ENCODE measurements at places on chromosomes 7 and 10.
A peak's percentile ranks its signal among the peaks of the same experiment; 100 is the strongest.

- no peak for DNase-seq
Measured at GRCh38 chr7:3408814-3409595, 108.0 kb downstream of the SDK1 start.

- DNase-seq: no peak
Measured at GRCh38 chr7:106074257-106074656, 37.9 kb downstream of the SYPL1 start.

GRCh38 chr10:72096115-72097000, 8.0 kb upstream of the SPOCK2 start:
- DNase-seq: no peak

DNA sequence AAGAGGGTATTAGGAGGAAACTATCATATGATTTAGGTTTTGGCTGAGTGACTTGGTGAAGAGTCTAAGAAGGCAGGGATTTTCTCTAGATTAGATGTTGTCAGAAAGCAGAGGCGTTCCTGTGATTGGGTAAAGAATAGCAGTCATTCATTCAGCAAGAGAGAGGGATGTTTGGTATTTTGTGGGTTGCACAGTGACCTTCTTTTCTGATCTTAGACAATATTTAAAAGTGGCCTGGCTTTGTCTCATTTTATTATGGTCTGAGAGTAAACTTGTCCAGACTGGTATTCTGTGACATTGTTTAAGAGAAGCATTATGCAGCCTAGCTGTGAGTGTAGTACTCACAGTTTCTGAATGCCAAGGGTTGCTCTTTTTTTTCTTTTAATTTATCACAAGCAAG, 18.5 kb downstream of the HYAL4 start:
- DNase-seq: no peak

DNA sequence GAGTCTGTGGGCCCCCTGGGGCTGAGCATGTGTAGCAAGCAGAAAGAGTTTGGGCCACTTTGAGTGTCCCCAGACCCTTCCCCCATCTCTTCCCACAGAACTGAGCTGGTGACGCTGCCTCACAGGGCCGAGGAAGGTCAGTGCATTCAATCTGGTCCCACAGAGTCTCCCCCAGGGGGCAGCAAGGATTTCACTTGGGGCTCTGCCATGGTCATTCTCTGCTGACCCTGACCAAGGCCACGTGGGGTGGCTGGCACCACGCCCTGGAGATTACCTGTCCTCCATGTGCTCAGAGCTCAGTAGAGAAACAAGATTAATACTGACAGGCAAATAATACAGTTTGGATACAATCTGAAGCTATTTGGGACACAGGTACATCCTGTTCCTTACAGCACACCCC, 30.2 kb downstream of the ADRA2A start:
- no peak for DNase-seq

DNA sequence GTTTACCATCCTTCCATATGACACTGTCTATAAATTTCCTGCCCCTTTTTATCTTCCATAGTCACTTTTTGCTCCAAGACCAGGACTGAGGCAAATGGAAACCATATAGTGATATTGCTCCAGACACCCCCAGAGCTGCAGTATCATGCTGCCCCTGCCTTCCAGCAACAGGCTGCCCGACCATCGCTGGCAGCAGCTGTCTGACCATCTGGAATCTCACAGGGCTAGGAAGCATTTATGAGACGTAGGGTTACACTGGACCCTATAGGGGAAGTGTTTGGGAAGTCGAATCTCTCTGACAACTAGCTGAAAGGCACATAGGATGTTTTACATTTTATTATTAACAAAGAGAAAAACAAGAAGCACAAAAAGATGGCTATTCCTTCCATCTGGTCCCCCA, 19.4 kb downstream of the ENO4 start:
- peak; percentile 48 for DNase-seq

- no peak for DNase-seq
Measured at GRCh38 chr7:151018421-151019129, 5.7 kb downstream of the ATG9B start.

GRCh38 chr10:116796469-116796868, 52.8 kb upstream of the ENO4 start:
- no peak for DNase-seq

DNA sequence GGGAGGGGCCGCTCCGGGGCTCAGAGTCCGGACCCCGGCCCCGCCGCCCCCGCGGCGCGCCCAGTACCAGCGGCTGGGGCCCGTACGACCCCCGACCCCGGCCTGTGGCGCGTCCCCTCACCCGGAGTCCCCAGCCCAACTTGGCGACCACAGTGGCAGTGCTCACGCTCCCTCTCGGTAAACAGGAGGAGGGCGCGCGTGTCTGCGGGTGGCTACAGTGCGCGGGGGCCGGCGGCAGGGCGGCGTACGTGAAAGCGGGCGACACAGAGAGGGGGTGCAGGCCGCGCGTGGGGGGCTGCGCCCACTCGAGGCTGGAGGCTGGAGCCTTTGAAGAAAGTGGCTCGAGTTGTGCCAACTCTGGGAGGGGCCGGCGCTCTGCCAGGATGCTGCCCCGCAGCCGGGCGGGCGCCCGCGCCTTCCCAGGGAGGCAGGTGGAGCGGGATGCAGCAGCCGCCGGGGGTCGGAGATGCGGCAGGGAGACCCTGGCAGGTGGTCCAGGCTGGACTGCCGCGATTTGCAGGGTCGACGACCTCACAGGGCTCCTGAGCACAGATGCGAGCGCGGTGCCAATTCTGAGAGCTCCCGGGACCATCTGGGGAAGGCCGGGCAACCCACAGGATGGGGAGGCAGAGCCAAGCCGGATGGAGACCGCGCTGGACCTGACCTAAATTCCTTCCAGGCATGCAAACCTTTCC, 655 bp downstream of the PTPRE start:
- no peak for DNase-seq

DNA sequence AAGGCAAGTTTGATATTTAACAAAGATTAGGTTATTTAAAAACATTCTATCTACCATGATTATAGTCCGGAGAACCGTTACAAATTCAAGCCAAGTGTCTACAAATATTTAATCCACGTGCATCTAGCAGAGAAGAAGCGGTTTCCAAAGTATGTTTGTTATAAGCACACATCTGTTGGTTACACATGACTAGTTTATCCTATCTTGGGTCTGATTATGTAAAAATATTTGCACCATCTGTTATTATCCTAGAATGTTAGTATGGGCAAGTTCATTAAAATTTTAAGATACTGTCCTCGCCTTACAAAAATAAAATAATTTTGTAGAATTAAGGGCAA, 289.2 kb upstream of the VSTM2A start:
- no peak for DNase-seq

- no peak for DNase-seq
Measured at GRCh38 chr10:33016988-33017387, 59.0 kb upstream of the ITGB1 start.

GRCh38 chr7:86448856-86449255, 194.9 kb upstream of the GRM3 start:
- DNase-seq: no peak

GRCh38 chr7:134767520-134768168, 11.8 kb upstream of the CALD1 start:
- no peak for DNase-seq

GRCh38 chr7:76074972-76075370, 27.1 kb downstream of the MDH2 start:
- no peak for DNase-seq

GRCh38 chr7:44240983-44241510, 40.3 kb downstream of the YKT6 start:
- DNase-seq: peak; percentile 62

DNA sequence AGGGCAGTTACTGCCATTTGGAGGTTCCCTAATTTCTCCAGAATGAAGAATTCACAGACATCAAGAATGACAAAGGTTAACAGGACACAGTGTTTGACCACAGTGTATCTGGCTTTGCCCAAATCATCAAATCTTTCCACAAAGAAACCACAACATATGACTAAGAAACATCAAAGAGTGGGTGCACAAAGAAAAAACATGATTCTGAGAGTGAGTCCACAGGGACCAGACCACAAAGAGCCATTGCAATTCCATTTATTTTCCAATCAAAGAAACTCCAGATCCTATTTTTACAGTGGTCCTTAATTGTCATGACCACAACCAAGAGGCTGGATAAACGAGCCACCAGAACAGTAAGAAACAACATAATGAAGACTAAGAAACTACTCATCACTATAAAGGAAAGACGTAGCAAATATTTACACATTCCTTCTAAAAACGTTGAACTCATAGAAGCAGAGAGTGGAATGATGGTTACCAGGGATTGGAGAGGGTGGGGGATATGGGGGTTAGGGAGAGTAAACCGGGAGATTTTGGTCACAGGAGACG, 286.5 kb downstream of the DOCK4 start:
- no peak for DNase-seq

GRCh38 chr7:148753224-148753623, 54.5 kb downstream of the CUL1 start:
- DNase-seq: no peak

- DNase-seq: no peak
Measured at GRCh38 chr10:34141032-34141680, 673.9 kb downstream of the PARD3 start.

GRCh38 chr10:102113956-102114857, 6.0 kb downstream of the LDB1 start:
- peak; percentile 2 for DNase-seq

DNA sequence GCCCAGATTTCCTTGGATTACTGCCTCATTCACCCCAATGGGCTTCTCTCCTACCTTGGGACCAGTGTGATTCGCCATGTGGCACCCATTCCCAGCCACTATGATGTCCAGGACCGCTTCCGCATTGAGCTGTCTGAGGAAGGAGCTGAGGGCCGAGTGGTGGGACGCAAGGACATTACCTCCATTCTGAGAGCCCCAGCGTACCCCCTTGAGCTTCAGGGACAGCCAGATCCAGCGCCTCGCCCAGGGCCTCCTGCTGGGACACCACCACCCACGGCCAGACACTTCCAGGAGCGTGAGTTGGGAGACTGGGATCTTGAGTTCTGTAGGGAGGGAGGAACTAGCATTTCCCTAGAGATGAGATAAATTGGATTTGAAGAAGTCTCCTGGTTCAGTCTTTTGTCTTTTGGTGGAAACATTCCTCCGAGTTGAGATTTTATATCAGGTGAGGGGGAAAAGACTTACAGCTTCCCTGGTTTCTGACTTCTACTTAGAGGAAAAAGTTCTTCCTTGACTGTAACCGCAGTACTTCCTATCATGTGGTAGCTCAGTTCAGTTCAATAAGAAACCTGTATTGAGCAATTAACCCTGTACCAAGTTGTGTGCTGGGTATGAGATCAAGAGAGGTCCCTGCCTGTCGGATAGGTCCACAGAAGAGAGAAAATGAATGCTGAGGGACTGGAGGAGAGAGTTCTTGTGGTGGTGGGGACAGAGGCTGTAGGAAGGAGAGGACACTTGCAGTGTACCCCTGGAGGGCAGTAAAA, 1.3 kb downstream of the MOSPD3 start:
- DNase-seq: no peak

DNA sequence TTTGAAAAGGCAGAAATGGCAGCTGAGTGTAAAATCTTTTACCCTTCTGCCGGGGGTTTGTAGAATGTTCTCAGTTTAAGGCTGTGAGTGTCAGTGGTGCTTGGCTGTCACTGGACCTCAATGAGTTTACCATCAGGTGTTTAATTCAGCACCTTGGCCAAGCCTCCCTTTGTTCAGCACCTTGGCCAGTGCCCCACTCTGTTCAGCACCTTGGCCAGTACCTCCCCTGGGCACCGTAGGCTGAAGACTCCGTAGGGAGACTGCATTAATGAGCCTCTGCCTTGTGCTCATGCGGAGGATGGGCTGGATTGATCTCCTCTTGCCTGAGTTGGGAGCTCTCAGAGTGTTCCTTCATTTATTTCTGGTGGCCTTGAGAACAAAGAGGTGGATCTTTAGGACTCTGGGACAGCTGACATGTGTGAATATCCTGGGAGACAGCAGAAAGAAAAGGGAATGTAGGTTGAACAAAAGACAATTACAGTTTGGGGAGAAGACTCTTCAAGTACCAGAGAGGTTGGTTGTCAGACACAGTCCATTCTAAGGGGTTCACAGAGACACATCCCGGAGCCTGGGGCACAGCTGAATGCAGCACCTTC, 1.6 kb downstream of the FAM24A start:
- DNase-seq: no peak

GRCh38 chr7:151727579-151728285, 149.2 kb downstream of the PRKAG2 start:
- DNase-seq: no peak

DNA sequence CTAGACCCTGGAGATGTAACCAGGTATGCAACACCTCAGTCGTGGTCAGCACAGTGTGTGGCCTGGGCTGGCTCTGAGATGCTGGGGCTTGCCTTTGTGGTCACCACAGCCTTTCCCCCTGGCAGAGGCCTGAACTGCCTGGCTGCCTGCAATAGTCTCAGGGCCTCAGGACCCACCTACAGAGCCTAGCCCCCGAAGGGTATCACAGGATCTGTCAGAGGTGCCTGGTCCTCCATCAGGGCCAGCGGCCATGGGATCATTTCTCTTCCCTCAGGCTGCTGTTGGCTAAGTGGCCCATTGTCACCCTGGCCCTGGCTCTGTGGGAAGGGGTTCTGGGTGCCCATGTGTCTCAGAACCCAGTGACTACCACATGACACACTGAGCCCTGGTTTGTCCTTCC, 141.6 kb downstream of the CYP26A1 start:
- no peak for DNase-seq

- no peak for DNase-seq
Measured at GRCh38 chr10:29160150-29160617, 128.7 kb upstream of the LYZL1 start.

DNA sequence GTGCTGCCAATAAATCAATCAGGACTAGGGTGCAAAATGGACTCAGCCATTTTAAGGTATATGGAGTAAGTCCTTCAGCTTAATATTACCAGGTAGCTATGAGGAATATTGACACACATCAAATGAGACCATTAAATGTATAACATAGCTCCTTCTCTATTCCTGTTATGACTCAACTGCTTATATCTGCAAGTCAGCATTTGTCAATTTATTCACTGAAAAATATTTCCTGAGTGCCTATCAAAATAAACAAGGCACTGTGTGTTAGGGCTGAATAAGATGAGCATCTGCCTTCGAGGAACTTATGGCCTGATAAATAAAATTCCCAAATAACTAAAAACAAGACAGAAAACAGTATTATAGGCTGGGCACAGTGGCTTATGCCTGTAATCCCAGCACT, 113.8 kb downstream of the CDK6 start:
- no peak for DNase-seq

DNA sequence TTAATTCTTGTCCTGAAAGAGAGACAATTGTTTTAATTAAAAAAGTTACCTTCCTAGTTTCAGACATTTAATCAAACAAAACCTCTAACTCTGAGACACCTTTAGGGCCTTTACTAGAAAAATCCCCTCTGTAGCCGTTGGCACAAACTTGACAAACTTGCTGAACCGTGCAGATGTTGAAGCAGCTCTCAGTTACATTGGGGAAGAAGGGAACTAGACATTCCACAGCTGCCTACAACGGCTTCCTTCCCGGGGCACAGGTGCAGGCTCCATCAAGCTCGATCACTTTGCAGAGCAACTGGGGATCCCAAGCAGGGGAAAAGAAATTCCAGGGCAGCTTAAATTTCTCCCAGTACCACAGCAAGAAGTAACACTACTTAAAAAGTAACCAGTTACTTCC, 141.3 kb downstream of the SKAP2 start:
- DNase-seq: no peak
